GM23338 (cell line): ENCODE measurements at places on chromosomes 4 and X. TPM values are rescaled to one million over a fixed set of nuclear protein-coding genes. Genes with fewer than 3 reads are reported as not detected.

The AWAT2 gene
- not detected in 2 replicates for total RNA-seq

The EDA gene
- total RNA-seq = 14.9 and 19.6 TPM in 2 replicates

The ARX gene
- total RNA-seq = not detected in 2 replicates

The PABPC5 gene
- total RNA-seq = 3.0 and 3.1 TPM in 2 replicates

The GAGE1 gene
- total RNA-seq = not detected in 2 replicates

The TMEM150C gene
- total RNA-seq = 1.9 and 4.0 TPM in 2 replicates

The SPANXA2 gene
- total RNA-seq = 0.45 TPM in 1 of 2 replicates, not detected in the other

- no peak for DNase-seq
Measured at GRCh38 chrX:113399506-113400192, 559.0 kb upstream of the AMOT start.

GRCh38 chrX:146278381-146278780, 460.8 kb downstream of the SLITRK2 start:
- DNase-seq = peak; percentile 40

DNA sequence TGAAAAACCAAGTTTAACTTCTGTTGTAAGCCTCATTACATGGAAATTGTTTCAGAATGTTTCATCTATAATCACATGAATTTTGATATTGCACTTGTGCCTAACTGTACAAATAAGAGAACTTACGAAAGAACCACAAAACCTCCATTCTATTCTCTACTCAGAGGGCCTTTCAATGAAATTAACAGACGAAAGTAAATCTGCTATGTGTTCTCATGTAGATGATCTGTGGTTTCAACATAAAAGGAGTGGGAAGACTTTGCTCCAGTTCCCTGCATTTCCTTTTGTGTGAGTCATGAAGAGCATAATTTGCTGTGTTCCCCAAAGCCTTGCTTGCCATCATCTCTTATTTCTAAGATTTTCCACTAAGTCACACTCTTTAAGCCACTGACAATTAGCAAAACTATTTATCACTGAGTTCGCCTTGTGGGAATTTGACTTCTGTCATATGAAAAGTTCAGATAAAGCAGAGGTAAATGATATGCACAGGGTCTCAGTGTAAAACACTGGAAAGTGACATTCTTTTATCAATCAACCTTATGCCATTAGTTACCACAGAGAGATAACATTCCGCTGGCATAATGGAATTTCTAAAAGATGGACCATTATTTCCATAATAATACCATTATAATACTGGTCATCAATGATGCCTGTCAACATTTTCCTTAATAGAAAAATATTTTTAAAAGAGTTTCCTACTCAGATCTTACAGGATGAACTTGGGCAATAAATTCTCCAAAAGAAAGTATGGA, 329.8 kb downstream of the NR3C2 start:
- no peak for DNase-seq

DNA sequence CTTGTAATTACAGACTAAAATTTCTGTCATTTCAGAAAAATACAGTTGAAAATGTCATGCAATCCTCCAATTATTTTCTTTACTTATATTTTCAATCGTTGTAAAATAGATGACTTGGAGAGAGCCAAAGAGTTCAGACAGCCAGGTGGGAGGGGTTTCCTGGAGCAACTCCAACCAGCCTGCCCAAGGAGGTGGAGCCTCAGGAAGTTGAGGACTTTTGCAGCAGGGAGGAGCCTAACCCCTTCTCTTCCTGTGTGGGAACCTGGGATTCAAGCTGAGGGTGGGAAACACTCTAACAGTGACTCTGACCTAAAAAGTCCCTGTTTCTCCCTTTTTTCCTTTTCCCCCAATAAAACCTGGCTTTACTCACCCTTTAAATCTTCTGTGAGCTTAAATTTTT, 72.2 kb upstream of the GABRG1 start:
- DNase-seq = peak; percentile 56

GRCh38 chr4:173247321-173247720, 78.7 kb downstream of the GALNT7 start:
- no peak for DNase-seq

GRCh38 chr4:82799006-82799881, 648 bp upstream of the SCD5 start:
- peak; percentile 38 for DNase-seq

DNA sequence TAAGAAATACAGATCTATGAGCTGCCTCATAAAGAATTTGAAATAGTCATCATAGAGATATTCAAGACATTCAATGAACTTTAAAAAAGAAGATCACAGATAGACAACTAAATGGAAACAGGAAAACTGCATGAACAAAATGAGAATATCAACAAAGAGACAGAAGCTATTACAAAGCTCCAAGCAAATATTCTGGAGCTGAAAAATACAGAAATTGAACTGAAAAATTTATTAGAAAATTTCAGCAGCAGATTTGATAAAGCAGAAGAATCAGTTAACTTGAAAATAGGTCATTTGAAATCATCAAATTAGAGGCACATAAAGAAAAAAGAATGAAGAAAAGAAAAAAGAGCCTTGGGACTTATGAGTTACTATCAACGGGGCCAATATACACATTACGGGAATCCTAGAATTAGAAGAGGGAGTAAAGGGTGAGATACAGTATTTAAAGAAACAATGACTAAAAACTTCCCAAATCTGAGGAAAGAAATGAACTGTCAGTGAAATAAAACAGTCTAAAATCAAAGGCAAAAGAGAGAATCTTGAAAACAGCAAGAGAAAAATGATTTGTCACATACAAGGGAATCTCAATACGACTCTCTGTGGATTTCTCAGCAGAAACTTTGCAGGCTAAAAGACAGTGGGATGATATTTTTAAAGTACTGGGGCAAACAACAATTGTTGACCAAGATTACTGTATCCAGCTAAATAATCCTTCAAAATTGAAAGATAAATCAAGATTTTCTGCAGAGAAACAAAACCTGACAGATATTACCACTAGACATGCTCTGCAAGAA, 641.6 kb downstream of the ANKRD50 start:
- no peak for DNase-seq

- DNase-seq = no peak
Measured at GRCh38 chr4:184792334-184792733, 33.4 kb downstream of the ACSL1 start.

DNA sequence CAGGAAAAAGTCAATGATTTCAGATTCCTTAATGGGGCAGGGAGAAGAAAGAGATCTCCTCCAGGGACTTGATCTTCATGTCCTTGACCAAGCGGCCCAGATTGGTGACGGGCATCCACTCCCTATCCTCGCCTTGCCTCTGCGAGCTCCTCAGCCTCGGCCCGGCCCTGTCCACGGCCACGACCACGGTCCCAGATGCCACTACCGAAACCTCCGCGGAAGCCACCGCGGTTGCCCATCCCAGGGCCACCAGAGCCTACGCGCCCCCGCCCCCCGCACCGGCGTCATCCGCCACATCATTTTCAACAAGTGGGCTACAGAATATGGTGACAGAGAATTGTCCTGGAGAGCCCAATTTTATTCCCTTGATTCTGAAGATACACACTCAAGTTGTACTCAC, 751.2 kb upstream of the PABPC4L start:
- DNase-seq = no peak
